Retina (tissue), 1 donor: ENCODE measurements at places on chromosomes 6 and 20.

DNA sequence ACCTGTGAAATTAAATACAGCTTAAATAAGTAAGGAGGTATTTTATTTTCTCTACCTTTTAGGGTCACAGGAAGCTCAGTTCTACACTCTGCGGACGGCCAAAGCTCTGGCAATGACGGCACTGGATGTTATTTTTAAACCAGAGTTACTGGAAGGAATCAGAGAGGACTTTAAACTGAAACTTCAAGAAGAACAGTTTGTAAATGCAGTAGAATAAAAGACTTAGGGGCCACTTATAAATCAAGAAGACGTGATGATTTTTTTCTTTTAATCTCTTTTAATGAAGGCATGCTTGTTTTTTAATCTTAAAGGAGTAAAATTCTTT is 16.2 kb downstream of the PM20D2 start:
- no peak for DNase-seq

DNA sequence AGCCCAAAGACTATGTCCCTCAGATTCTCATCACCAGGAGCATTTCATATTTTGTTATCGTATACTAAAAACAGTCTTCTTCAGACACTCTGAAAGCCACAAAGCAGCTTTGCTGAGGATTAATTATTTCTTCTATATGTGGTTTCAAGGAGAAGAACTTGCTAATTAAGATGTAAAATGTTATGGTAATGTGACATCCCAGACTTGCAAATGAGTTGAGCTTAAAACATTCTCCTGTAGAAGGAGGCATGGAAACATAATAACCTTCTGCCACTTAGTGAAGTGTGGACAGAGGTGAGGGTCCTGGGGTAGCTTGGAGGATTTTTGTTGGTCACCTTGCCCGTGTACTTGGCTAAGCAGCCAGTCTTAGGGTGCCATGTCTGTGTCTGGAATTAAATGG is 16.7 kb upstream of the MAPRE1 start:
- DNase-seq: no peak

GRCh38 chr6:155628306-155628705 is 172.7 kb upstream of the NOX3 start:
- no peak for DNase-seq

DNA sequence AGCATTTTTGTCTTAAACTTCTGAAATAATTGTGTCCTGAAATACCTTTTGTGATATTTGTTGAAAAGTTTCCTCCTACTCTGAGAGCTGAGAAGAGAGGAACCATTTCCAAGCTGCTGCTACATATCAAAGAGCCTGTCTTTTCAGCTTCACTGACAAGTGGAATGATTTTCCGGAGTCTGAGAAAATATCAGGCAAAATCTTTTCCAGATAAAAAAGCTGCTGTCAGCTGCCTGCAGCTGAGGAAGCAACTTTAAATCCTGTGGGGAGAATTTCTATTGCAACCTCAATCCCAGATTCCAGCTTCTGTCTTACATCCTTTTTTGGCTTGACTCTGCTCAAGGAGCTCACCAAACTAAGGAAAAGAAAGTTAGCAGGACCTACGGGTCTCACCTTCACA is 904.3 kb downstream of the PHF3 start:
- peak; percentile 9 for DNase-seq

GRCh38 chr6:151451417-151451949 is 443 bp downstream of the RMND1 start:
- DNase-seq: no peak

GRCh38 chr6:129096651-129097290 is 213.8 kb downstream of the LAMA2 start:
- no peak for DNase-seq

- no peak for DNase-seq
Measured at GRCh38 chr6:44004625-44005506, 122.4 kb downstream of the MRPL14 start.

- no peak for DNase-seq
Measured at GRCh38 chr6:151399679-151400078, 8.3 kb upstream of the ZBTB2 start.

- DNase-seq: no peak
Measured at GRCh38 chr6:34317882-34318498, 69.2 kb upstream of the SMIM29 start.

GRCh38 chr20:10716855-10717254 is 43.1 kb upstream of the JAG1 start:
- no peak for DNase-seq

- DNase-seq: no peak
Measured at GRCh38 chr6:135990855-135991464, 139.5 kb downstream of the PDE7B start.

DNA sequence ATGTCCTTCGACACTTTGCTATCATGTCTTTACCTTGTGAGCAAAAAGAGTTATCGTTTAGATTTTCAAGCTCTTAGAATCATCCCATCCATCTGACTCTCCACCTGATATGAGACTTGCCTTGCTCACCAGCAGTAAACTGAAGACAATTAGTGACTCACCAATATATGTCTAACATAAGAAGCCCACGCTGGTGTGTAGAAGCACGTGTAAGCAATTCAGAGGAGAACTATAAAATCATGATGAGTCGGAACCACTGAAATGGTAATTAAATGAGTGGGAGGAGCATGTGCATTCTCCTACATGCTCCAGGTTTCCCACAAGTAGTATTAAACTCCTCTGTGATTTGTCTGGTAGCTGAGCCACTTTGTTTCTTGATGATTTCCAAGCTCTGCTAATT is 181.6 kb upstream of the RNF217 start:
- no peak for DNase-seq

GRCh38 chr6:132128424-132128823 is 177.3 kb upstream of the CCN2 start:
- no peak for DNase-seq

- DNase-seq: peak; percentile 67
Measured at GRCh38 chr6:33620856-33621710, at the start of gene ITPR3. ITPR3 (plus strand) TSS chr6:33621322; CDS start chr6:33621603, 281 bp downstream.

GRCh38 chr6:19804205-19805128 is 32.7 kb upstream of the ID4 start:
- peak; percentile 98 for DNase-seq

DNA sequence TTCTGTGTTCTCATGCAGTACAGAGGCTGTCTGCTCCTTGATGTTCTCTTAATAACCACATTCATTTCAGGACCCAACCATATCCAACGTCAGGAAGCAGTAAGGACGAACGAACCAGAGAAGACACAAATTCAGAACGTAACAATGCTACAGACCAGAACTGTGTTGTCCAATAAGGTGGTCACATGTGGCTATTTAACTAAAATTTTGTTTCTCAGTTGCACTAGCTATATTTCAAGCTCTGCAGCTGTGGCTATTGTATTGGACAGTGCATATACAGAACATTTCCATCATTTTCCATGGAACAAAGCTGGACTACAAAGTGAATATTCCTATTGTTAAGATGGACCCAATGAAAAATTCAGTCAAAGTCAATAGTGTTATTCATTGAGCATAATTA is 27.0 kb downstream of the MAP7 start:
- no peak for DNase-seq

GRCh38 chr6:109738255-109738654 is 47.2 kb downstream of the FIG4 start:
- DNase-seq: no peak

DNA sequence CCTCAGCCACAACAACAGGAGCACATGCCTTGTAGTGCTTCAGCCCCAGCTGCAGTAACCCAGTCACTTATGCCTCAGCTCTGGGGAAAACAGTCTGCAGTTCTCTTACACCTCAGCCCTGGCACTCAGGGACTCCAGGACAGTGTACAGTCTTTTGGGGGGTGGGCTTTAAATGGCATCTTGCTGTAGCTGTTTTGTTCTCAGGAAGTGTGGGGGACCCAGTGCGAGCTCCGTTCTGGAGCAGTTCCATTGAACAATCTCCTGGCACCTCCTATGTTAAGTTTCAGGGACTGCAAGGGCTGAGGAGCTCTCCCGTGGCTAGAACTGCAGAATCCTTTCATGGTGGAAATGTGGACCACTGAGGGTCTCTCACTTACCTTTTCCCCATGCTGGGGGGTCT is 55.2 kb downstream of the PLCG1 start:
- no peak for DNase-seq

DNA sequence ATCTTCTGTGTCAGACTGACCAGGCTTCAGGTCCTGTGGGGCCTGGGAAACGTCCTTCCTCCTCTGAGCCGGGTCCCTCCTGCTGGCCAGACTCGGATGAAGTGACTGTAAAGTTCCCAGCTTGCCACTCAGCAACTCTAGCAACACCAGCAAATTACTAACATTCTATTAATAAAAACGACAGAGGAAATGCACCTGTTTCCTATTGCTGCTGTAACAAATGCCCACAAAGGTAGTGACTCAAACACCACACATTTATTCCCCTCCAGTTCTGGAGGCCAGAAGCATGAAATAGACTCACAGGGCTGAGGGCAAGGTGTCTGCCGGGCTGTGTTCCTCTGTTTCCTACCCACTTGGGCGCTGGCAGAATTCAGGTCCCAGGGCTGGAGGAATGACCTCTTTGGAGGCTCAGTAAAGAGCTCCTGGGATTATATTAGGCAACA is 48.8 kb downstream of the CTCFL start:
- no peak for DNase-seq

- no peak for DNase-seq
Measured at GRCh38 chr6:45808917-45809316, 206.7 kb downstream of the CLIC5 start.

DNA sequence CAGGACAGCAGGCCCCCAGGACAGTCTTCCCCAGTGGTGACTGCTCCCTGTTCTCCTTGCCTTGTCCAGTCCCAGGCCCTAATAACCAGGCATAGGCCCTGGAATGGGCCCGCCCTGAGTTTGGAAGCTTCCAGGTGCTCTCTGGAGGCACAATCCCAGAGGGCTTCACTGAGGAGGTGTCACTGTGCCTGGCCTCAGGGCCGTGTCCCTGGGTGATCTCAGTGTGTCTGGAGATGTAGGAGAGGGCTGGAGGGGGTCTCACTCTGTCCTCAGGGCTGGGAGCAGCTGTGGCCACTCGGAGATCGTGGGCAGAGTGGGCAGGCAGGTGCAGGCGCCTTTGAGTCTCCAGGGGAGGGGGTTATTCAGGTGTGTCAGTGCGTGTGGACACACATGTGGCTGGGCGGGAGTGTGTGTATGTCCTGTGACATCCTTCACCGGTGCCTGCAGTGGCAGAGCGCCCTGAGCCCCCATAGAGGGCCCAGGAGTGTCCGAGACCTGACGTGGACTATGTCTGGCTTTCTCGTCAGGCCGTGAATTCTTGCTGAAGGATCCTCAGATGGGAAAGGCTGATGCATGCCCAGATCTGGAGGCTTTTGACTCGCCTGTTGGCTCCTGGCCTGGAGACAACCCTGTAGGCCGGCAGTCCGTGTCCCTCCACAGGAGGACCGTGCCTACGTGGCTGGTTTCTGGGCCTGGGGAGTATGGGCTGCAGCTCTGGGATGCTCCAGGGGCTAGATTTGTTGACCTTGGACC is 5.5 kb upstream of the NPBWR2 start:
- no peak for DNase-seq

DNA sequence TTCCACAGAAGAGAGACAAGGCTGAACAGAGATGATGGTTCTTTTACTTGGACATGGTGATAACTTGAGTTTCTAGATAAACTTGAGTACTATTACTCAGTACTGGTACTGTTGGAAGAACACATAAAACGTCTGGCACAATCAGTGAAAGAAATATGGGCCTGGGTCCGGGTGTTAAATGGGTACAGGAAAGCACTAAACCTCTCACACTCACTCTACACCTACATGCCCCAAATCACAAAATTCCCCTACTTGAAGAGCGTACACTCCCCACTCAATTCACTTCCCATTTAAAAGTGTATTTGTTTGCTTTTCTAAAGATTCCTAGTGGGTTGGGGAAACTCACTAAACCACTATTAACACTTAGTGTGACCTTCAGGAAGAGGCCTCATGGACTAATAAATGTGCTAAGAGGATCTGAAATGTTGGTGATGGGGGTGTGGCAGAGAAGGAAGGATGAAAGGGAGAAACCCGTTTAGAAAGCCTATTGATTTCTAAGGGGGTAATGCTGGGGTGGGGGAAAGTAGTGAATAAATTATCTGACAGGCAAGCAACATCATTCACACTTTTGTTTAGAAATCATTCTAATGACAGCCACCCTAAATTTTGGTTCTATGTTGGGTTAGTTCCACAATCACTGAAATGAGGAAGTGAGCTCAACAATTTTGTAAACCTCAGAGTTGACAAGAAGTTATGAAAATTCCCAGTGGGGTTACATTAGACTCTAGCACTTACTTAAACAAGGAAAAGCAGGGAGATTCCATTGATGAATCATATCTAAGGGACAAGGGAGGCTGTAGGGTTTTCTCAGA is 222.6 kb upstream of the MARCKS start:
- no peak for DNase-seq

DNA sequence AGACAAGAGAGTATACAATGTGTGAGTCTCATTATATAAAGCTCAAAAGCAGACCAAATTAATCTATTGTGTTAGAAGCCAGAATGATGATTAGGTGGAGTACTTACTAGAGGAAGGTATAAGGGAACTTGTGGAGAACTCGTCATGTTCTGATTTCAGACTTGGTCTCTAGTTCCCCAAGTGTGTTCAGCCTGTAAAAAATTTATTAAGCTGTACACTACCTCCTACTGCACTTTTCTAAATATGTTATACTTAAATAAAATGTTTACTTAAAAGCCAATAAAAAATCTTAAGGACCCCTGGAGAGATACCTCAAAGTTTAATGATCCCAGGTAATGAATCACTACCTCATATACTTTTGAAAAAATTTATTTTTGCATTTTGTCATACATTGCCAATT is 130.4 kb upstream of the PLCB4 start:
- no peak for DNase-seq
